CD8-positive, alpha-beta memory T cell (primary cell): ENCODE measurements at places on chromosomes 7 and 10. TPM values are rescaled to one million over a fixed set of nuclear protein-coding genes. Genes with fewer than 3 reads are reported as not detected.

- no peak for DNase-seq
Observed at GRCh38 chr7:120060875-120061274, 212.1 kb upstream of the KCND2 start.

DNA sequence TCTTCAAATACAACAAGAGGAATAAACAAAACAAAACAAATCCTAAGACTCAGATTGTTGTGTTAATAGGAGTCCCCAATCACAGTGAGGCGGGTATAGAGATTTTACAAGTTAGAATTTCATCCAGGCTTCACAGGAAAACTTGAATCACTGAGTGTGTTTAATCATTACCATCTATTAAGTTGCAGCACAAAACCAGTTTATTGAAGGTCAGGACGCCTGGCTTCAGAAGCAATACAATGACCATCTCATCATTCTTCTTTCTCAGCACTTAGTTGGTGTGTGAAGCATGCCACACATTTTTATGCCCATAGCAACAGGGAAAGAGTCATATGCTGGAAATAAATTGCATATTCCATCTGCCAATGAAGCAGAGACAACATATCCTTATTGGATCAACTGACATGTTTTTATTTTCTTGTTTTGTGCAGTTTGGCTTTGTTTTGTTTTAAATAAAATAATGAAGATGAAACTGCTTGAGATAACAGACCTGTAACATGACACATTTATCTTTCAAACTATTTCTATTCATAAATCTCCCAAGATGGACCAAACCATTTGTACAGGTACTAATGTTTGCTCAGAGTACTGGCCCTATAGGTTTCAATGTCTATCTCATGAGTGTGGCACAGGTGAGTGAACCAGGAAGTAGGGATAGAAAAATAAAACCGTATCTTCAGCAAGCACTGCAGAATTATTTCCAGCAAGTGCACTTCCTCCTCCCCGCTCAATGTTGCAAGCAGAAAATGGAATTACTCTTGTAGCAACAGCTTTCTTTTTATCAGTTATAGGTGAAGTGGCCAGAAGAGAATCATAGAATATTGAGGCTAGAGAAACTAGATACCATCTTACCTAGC lies 40.4 kb downstream of the TAC1 start:
- no peak for DNase-seq

GRCh38 chr7:36523371-36524101 lies 133.9 kb downstream of the ANLN start:
- no peak for DNase-seq

LLCFC1 gene
- not detected for total RNA-seq

DNA sequence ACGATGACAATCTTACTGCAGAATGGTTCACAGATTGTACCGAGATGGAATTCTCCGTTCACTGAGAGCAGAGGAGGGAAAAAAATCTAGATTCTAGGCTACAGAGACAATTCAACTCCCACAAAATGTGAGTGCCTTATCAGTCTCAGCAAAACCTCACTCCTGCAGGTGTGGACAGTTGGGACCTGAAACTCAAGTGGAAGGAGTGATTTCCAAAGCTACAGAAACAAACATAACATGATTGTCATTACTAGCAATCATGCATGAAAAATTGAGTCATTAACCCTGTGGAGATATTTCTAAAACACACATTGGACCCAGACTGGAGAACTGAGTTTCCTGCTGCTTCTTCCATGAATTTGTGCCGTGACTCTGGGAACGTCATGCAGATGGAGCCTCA lies 70.3 kb downstream of the CALML3 start:
- DNase-seq: no peak

MYO1G gene
- 363 TPM for total RNA-seq
